ENCODE measurements at places on chromosomes 7 and 10.

DNA sequence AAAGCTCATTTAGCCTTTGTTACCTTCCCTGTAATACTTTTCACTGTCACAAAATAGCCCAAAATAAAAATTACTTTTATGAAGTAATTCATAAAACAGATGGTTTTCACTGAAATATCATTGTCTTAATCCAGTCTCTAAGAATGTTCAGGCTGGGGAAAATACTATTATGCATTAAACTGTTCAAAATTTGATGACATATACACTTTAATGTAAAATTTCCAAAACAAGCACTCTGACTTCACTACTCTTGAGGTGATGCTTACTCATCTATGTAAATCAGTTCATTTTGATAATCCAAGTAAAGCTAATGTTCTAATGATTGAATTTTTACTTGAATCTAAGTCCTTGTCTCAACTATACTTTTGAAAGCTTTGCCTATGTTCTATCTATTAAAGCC, 127.9 kb downstream of the KMT2C start:
- no peak for DNase-seq

DNA sequence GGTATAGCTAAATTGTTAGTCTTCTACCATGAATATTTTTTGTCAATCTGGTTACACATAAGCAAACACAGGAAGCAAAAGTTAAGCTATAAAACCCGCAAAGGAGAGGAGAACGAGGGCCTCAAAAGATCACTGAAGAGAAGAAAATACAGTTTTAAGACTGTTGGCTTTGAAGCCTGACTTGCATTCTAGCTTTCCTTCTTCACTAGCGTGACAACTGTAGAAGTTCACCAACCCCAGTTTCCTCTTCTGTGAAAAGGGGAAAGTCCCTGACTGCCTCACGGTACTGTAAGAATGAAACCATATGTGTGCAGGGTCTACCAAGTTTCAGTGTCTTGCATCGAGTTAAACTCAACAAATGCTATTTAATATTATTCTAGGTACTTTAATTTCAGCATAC, 7.5 kb upstream of the LRRN3 start:
- no peak for DNase-seq

GRCh38 chr10:106436123-106436715, 728.3 kb downstream of the SORCS1 start:
- DNase-seq = no peak

- no peak for DNase-seq
Observed at GRCh38 chr7:37483627-37484026, 35.0 kb upstream of the ELMO1 start.

DNA sequence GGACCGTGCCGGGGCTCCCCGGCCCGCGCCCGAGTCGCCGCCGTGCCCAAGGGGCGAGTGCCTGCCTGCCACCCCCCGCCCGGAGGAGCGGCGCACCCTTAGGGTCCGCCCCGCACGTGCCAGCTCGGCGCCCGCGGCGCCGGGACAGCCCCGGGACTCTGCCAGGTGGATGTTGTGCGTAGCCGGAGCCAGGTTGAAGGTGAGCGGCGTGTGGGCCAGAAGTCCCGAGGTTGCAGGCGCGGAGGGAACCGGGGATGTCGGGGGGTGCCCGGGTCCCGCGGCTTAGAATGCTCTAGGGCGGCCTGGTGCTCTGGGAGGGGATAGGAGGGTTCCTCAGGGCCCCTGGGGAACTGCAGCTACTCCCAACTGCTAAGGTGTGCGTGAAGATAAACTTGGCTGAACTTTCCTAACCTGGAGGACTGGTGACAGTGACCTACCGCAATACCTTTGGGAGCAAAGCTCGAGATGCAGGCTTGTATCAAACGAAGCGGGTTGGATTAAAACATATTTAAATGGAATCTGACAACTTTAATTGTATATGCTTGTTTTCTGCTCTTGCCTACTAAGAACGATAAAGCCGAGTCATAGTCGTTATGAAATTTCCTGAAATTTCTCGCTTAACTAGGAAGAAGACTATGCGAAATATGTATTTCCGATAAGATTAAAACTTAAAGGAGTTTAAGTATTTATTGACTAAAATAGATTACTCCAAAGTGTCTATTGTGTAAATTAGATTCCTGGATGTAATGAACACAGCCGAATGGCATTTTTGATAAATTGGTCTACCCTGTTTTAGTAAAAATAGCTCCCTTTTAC, at the start of gene CUX1:
Gene CUX1, plus strand, starts transcription at position 156 of the 816 bp plus-strand sequence. Its CDS starts 14 bp downstream, at position 170.
- no peak for DNase-seq

DNA sequence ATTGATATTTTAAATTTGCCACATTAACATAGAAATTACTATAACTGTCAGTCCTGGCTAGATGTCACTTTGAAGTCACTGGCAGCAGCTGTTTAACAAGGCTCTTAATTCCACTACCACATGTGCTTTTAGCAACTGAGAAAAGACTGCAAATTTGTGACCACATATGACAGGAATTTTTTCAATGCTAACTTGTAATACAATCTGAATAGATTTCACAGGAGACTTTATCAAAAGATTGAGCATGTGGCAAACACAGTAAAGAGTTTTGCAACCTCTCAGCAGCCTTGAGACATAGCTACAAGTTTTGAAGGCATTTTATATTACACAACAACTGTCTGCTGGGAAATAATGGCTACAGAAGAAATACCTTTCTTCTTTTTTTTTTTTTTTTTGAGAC, 73.0 kb downstream of the MICU1 start:
- no peak for DNase-seq
